Activated CD8-positive, alpha-beta T cell treated with anti-CD3 and anti-CD28 coated beads, Interleukin-2, amount 10 ng/mL, durations not matched to agents 7 days and 5 days (primary cell): ENCODE measurements at places on chromosomes 1 and 21. TPM values are rescaled to one million over a fixed set of nuclear protein-coding genes. Genes with fewer than 3 reads are reported as not detected.

UTS2 gene
- 0.16 TPM for total RNA-seq

DNA sequence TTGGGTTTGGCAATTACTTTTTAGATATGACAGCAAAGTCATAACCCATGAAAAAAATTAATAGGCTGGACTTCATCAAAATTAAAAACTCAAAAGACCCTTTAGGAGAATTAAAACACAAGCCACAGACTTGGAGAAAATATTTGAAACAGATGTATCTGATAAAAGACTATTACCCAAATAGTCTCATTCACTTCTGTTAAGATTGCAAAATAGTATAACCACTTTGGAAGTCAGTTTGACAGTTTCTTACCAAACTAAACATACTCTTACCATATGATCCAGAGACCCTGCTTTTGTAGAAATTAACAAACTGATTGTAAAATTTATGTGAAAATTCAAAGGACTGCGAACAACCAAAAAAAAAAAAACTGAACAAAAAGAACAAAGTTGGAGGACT lies 32.5 kb upstream of the SLC44A3 start:
- H3K4me3 ChIP-seq = no peak overlapping the region
- no peaks in the 10 kb centered on the region for H3K36me3 ChIP-seq
- H3K4me1 ChIP-seq = peaks cover 2% of the 10 kb centered on the region
- H3K27me3 ChIP-seq = peaks cover 14% of the 10 kb centered on the region
- no peak overlapping the region for H3K27ac ChIP-seq
- DNase-seq = no peak

DNA sequence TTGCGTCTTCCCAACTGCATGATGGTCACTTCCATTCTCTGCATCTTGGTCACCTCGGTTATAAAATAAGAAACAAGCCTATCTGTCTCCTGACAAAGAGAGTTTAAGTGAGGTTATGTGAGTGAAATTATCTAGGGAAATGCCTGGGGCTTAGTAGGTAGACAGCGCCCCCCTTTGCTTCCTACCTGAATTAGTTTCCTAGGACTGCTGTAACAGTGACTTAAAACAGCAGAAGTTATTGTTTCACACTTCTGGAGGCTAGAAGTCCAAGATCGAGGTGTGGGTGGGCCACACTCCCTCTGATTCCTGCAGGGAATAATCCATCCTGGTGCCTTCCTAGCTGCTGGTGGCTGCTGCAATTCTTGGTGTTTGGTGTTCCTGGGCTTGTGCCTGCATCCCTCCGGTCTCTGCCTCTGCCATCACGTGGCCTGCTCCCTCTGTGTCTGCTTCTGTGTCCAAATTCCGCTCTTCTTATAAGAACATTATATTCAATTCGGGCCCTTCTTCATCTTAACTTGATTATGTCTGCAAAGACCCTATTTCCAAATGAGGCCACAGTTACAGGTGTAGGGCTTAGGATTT lies 92.6 kb downstream of the IGSF21 start:
- H3K36me3 ChIP-seq = no peaks in the 10 kb centered on the region
- H3K27me3 ChIP-seq = peaks cover 4% of the 10 kb centered on the region
- DNase-seq = no peak
- H3K4me3 ChIP-seq = no peak overlapping the region

DNA sequence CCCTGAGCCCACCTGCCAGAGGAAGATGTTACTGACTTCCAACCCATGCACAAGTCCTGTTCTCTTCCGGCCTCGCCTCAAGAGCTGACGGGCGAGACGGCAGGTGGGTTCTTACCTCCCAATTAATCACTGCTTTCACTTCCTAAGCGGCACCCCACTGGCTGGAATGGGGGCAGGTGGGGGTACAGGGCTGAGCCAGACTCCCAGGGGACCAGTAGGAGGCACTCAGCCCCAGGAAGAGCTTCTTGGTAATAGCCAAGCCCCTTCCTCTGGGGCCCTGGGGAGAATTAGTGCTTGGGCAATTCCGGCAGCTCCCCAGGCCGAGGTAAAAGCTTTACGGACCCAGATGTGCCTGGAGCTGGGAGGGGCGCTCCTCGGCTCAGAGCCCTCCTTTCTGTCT lies 9.7 kb downstream of the CNTN2 start:
- no peaks in the 10 kb centered on the region for H3K4me1 ChIP-seq
- H3K27ac ChIP-seq = no peak overlapping the region
- no peaks in the 10 kb centered on the region for H3K27me3 ChIP-seq
- no peak for DNase-seq

GRCh38 chr1:205168291-205168690 lies 43.2 kb downstream of the DSTYK start:
- peaks cover 57% of the 10 kb centered on the region for H3K36me3 ChIP-seq
- DNase-seq = no peak
- no peak overlapping the region for H3K4me3 ChIP-seq
- H3K4me1 ChIP-seq = peaks cover 38% of the 10 kb centered on the region
- no peaks in the 10 kb centered on the region for H3K27me3 ChIP-seq

LCE2A gene
- not detected for total RNA-seq

GRCh38 chr21:14300074-14300473 lies 82.9 kb downstream of the HSPA13 start:
- H3K36me3 ChIP-seq = no peaks in the 10 kb centered on the region
- no peaks in the 10 kb centered on the region for H3K27me3 ChIP-seq
- no peaks in the 10 kb centered on the region for H3K4me1 ChIP-seq
- no peak overlapping the region for H3K27ac ChIP-seq
- no peak overlapping the region for H3K4me3 ChIP-seq
- no peak for DNase-seq

FAM43B gene
- total RNA-seq = not detected

DNA sequence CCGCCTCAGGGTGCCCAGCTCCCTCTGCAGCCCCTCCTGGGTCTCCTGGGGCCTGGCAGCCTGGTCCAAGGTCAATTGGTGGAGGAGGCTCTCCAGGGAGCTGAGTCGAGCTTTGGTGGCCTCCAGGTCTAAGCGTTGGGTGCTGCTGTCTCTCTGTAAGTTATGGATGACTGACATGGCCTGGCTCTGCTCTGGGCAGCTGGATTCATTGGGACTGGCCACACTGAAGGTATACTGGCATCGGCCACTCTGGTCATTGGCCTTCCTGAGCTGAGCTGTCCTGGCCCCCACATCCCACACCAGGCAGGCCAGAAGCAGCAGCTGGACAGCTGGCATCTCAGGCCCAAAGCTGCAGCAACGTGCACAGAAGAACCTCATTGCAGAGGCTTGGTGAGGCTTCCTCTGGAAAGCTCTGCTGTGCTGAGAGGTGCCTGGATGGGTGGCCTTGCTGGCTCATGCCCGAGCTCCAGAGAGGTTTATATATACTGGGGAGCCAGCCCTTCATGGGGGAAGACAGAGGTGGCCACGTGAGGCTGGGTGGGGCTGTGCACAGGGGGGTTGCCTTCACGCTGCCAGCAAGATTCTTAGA lies at the start of gene MYOC:
Gene MYOC (minus strand): TSS at position 455 of the 589 bp plus-strand sequence. CDS start 77 bp downstream, at position 378.
- no peak for DNase-seq
- H3K4me3 ChIP-seq = no peak within 1 kb of the TSS
- no peaks in the 10 kb centered on the region for H3K36me3 ChIP-seq
- peaks cover 36% of the 10 kb centered on the region for H3K27me3 ChIP-seq
- H3K4me1 ChIP-seq = peaks cover 13% of the 10 kb centered on the region
